Stimulated activated CD4-positive, alpha-beta T cell treated with anti-CD3 and anti-CD28 coated beads, Interleukin-15, amount 100 ng/mL, for 1 hour (primary cell): ENCODE measurements at places on chromosomes 1 and 21.

- no peak for DNase-seq
Measured at GRCh38 chr1:206905295-206906164, 8.3 kb downstream of the IL24 start.

GRCh38 chr1:159188375-159188788 lies 16.3 kb upstream of the ACKR1 start:
- DNase-seq = no peak

DNA sequence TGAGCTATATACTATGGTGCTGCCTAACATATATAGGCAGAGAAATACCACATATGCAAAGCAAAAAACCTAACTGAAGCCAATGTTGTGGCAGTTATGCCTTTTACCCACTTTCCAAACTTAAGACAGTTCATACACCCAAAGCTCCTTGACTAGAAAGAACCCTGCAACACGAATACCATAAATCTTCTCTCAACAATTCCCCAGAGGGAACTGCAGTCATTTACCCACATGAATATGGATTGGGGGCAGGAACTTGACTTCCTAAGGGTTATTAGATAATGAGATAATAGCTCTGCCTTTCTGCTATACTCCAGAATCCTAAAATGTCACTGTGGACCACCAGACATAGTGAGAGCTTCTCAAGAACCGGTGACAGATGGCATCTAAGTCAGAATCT lies 2.9 kb upstream of the ASPM start:
- DNase-seq = no peak

GRCh38 chr1:27980216-27980845 lies 20.6 kb downstream of the XKR8 start:
- DNase-seq = no peak

DNA sequence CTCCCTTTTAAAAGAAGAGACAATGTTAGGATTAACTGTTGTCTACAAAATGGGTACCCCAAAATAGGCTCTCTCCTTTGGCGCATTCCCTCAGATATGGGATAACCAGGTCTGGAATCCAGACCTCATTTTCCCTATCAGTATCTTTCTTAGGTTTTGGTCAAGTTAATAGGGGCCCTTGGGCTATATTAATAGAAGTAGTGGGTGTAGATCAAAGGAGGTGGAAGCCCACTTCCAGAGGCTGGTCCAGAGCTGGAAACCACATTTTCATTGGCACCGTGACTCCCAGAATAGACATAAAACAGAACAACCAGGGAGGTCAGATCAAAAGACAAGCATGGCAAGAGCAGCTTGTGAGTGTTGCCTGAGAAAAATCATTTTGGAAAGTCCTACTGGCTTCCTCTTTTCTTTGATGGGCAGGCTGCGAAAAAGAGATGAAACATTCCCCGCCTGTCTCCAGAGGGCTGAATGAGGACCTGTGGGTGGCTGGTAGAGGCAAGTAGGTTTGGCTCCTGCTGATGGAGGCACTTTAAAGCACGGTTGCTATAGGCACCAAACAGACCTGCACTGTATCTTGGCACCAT lies 25.8 kb upstream of the KIF21B start:
- no peak for DNase-seq

DNA sequence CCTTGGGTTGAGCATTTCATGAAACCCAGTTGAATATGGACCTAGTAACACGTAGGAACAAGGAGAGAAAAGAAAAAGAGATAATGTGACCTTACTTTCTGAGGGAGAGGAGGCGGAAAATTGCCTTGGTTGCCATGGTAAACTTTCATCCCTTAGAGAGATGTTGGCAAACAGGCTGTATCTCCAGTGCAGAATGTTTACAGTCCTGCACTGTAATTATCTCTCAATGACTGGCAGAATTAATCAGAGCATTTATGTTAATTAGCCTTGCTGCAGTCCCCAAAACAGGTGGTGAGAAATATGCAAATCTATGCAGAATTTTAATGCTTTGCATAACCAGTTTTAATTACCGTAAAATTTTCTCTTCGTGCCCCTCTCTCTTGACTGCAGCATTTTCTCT lies 147.3 kb downstream of the CD247 start:
- no peak for DNase-seq

DNA sequence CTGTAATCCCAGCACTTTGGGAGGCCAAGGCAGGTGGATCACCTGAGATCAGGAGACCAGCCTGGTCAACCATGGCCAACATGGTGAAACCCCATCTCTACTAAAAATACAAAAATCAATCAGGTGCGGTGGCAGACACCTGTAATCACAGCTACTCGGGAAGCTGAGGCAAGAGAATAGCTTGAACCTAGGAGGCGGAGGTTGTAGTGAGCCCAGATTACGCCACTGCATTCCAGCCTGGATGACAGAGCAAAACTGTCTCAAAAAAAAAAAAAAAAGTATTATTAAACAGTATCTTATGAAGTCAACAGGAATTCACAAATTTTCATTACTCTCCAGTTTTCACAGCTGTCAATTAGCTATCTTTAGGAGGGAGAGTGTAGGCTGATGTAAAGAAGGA lies 3.8 kb downstream of the ACBD6 start:
- no peak for DNase-seq

DNA sequence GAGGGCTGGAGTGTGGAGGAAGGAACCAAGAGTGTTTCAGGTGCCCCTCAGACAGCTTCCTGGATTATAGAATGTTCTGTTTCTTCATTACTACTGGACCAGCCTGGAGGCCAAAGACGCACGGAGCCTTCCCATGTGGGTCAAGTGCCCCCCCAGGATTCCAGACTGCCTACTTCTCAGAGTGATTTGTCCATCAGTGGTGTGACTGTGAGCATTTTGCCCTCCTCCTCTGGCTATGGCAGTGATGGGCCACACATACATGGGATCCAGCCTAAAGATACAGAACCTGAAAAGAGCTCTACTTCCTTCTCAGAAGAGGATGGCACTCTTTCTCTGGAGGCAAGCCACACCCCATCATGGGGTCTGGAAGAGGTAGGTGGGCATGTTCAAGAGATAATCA lies 64.9 kb downstream of the MACF1 start:
- DNase-seq = no peak

GRCh38 chr1:8213676-8214075 lies 104.2 kb upstream of the SLC45A1 start:
- DNase-seq = no peak

GRCh38 chr1:193417945-193418744 lies 231.7 kb upstream of the B3GALT2 start:
- DNase-seq = no peak

DNA sequence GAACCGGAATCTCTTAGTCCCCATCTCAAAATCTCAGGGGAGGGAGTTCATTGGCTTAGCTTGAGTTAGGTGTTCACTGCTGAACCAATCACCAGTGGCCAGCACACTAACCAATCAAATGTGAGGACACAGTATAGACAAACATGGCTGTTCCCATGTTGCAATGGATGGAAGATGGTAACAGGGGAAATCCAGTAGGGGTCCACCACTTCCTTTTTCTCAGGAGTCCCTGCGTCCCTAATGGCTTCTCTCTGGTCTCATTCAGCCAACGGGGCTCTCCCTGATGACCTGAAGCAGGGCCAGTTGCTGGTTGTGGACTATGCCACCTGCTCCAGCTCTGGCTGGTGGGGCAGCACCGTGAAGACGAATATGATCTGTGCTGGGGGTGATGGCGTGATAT lies 9.7 kb downstream of the CELA2B start:
- DNase-seq = no peak

DNA sequence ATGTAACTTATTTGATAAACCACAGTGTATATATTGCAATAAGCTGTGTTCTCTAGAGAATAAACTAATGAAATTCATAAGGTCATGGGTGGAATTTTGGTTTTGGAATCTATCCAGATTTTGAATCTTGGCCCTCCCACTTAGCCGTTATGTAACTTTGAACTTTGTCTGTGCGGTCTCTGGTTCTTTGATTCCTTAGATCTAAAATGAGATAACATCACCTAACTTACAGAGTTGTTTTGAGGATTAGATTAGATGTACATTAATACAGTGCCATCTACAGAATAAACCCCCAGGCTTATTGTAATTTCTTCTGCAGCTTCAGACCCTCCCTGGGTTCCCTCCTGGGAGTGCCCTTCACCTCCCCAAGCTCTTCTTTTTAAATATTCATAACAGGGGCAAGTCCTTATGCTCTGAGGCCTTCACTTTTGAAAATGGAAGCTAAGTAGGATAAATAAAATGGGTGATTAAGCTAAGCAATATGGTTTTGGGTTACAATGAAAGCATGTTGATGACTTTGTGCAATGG lies 124.3 kb downstream of the ATG4C start:
- DNase-seq = no peak

DNA sequence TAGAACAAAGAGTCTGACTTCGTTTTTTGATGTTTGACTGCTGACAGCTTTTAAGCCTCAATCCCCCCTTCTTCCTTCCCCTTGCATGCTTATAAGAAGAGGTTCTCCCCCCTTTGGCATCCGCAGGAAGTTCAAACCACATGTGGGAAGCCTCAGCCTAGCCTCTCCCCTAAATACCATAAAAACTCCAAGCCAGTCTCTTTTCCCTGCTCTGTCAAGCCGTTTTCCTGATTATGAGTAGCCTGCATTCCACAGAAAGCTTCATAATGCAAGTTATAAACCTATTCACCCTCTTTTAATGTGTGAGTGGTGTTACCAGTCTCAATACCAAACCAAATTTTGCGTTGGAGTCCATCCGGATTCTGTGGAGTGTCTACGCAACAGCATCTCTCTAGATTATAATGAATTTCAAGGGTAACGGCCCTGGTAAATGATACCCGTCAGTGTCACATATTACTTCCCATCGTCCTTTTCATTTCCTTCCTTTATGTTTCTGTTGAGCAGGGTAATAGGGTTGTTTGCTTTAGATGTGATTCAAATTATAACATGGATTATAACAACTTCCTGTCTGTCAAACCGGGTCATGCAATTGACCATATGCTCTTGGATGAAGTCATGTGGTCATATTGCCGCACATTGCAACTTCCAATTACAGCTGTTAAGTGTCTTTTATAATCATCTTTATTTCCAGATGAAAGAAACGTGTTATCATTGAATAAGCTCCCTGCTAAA lies 717.5 kb downstream of the RWDD3 start:
- DNase-seq = no peak

- DNase-seq = no peak
Measured at GRCh38 chr1:79817031-79817560, 810.6 kb upstream of the ADGRL4 start.

DNA sequence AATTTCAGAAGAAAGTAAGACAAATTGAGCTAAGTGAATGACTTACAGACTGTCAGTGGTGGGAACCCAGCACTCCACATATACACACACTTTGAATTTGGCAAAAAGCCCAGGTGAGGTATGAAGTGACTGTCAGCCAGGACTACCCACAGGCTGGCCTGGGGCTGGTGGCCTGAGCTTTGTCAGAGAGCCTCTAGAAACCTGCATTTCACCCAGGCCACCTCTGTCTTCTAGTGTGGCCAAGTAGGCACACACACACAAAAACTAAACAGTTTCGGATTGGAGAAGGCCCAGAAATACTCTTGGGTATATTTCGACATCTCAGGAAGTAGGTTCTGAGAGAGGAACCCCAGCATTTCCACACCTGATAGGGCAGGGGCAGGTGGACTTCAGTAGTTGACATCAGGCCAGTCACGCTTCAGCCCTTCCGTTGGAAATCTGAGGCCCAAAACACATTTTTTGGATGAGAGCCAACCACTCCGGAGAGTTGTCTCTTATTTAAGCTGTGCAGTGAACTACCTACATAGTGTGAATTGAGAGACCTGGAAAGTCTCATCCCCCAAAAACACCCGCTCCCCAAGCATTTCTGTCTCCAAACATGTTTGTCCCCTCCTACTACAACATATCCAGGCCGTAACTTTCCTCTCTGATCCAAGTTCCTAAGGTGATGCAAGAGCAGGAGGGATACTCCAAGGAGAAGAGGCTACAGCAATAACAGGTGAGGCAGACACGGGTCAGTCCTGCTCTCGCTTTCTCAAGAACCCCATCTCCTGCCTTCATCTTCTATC lies 167.2 kb upstream of the PROX1 start:
- no peak for DNase-seq
